NCI-H187 treated with DMSO at 0.1 percent for 48 hours (cell line): ENCODE measurements at places on chromosomes 6 and 20.

DNA sequence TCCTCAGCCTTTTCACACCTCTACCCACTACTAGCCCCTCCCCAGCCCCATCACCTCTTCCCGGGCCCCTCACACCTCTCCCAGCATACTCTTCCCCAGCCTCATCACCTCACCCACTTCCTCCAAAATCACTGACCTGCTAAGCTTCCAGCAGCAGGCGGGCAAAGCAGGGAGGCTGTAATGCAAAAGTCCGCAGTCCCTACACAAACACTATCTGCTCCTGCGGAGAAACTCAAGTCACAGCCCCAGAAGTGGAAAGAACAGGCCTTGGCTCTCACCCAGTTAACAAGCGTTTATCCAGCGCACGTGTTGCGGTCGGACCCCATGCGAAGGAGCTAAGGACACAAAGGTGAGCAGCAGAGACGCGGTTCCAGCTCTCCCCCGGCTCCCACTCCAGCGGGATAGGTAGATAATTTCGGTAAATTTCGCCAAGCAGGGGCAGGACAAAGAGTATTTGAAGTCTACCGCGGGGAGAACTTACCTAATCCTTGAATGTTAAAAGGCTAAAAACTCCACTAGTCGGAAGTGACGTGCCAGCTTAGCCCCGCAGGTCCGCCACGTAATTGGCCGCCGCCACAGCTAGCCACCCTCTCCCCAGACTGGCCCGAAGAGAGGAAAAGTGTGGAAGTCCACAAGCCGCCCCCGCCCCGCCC, 728 bp upstream of the TRIM39 start:
- no peak for DNase-seq

DNA sequence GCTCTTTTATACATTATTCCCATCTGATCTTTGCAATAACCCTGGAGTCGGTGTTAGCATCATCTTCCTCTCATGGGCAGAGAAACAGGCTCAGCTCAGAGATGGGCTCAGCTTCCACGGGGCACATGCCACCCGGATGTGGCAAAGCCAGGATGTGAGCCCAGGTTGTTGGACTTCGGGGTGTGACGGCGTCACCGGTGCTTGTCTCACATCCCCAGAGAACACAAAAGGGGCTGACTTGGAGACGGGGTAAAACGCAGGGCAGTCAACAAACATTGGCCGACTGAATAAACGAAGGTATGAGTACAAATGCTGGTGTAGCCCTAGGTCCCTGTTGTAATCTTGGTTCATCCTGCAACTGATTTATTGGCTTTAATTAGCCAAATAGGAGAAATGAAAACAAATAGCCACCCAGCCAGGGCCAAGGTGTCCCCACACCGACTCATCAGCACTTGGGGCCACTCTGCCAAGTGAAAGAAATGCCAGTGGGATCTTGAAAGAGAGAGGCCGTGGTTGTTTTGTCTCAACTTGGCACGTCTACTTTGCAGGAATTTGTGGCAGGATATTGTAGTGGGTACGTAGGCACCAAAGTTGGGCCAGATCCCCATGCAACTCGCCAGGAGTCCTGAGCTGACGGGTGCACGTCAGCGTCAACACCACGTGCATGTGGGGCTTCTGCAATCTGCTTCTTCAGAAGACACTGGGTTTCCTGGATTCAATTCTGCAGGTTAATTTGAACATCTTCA, 42.8 kb downstream of the APCDD1L start:
- no peak for DNase-seq

- DNase-seq = no peak
Measured at GRCh38 chr6:2448826-2449571, 203.6 kb upstream of the GMDS start.

DNA sequence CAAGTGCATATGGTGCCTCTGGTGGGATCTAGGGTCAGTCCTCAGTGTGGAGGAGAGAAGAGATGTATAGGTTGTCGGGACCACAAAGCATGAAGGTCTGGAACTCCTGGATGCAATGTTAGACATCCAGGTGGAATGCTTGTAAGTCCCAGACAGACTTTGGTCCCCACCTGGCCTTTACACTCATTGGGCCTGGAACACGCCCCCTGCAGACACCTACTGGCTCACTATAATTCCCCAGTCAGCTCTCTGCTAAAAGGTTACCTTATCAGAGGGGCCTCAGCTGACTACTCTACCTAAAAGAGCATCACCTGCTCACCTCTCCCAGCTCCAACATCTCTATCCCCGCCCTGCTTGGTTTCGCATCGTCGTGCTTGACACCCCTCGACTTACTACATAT, 41.7 kb upstream of the SIRPA start:
- no peak for DNase-seq

- DNase-seq = no peak
Measured at GRCh38 chr6:155974811-155975323, 519.2 kb upstream of the NOX3 start.

DNA sequence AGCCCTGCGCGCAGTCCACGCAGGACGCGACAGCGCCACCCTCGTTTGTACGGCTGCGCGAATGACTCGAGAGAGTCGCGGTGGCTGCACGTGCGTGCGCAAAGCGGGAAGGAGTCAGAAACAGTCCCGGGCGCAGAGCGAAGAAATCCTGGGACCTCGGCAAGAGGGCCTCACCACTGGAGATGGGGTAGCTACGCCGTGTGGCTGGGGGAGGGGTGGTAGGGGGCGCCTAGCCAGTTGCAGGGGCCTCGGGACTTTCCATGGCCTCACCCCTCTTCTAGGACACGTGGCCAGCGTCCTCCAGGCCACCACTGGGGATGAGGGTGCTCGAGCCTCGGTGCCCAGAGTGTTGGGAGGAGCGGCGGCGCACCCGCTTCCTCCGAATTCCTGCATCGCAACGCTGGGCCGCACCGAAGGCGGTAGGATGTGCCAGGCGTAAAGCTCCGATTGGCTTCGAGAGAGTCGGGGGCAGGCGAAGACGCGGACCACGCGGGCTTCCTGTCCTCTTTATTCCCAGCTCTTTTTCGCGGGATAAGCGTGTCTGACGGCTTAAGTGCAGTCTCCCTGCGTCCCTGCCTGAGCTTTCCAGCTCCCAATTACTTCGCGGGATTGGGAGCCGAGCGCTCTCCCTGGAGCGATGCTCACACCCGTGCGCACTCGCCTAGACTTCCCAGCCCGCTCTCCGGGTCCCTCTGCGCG, 38.7 kb downstream of the NCR2 start:
- DNase-seq = no peak

- no peak for DNase-seq
Measured at GRCh38 chr6:23349521-23350147, 776.4 kb upstream of the NRSN1 start.

DNA sequence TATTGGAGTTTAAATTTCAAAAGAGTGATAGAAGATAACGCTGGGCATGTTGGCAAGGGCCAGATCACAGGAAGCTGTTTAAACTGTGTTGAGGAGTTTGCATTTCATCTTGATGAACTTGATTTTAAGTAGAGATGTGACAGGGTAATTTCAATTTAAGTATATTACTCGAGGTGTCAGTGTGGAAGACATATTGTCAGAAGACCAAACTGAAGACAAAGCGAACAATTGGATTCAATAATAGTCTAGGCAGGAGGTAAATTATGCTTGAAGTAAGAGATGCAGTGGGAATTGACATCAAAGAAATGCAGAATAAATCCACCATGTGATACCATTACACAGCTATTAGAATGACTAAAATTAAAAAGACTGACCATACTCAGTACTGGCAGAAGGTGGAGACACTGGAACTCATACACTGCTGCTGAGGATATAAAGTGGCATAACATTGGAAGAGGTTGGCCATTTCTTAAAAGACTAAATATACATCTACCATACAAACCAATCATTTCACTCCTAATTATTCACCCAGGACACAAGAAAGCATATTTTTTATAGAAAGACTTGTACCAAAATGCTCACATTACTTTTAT, 240.8 kb downstream of the ARHGAP18 start:
- DNase-seq = no peak

DNA sequence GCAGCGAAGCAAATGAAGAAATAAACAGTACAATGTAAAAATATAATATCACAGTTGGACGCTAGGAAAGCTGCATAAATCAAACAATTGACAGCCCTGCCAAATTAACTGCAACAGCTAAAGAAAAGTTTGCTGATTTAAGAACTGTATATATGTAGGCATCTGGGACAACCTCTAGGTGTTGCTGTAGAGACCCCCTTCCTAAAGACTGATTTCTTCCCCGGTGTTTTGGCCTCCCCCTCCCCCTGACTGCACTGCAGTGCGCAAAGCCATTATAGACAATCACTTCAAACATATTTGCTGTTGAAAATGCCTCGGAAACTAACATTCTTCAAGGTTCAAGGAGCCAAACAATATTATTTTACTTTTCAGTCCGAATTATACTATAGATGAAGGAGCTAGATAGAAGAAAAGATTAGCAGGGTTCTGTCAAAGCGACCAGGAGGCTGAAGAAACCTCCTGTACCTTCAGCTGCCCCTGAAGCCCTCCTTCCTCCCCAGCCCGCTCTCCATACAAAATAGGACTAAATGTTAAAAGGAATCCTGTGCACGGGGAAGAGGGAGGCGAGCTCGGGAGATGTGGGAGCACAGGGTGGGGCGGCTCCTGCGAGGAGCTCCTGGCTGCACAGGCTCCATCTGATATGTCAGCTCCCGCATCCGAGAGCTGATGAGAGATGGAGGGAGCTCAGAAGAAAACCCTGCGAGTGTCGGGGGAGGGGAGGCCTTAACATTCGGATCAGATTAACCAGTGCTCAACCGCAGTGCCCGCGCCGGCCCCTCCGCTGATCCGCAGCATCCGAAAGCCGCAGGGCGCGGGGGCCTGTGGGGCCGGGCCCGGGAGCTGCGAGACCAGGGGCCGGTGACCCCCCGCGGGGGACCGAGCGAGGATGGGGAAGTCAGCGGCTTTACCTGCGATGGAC, 822 bp downstream of the ELOVL4 start:
- DNase-seq = no peak
